ENCODE measurements at places on chromosomes 2 and 18.

DNA sequence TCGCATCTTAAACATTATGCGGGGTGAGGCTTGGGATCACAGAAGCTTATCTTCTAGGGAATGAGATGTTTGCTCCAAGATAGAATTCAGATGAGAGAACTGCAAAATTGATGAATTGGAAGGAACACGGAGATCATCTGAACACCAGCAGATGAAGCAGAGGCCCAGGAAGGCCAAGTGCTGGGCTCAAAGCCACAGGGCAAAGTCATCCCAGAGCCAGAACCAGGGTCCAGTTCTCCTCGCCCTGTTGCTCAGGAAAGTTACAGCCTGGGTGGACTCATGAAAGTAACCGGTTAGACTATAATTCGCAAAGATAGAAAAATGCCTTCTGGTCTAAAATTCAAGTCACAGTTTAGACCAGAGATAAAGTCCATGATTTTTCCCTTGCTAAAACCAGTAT is 456.1 kb upstream of the ID2 start:
- DNase-seq, result no peak

DNA sequence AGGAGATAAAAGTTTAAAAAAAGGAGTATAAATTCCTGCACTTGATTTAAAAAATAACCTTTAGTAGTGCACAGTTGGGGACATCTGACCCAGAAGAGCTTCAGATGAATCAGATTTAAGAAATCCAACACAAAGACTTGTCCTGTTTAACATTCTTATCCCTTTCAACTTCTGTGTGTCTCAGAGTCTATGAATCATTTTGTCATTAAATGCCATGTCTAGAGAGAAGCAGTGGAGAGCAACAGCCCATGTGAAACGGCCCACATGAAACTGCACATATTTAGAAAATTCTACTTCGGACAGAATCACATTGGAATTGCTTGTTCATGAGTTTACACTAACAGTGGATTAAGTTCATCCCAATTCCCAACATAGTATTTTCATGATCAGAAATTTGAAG is 278.6 kb downstream of the SLC8A1 start:
- no peak for DNase-seq

- no peak for DNase-seq
Observed at GRCh38 chr18:49061991-49062831, 111.4 kb upstream of the SMAD7 start.

- DNase-seq, result no peak
Observed at GRCh38 chr2:236503100-236503499, 66.5 kb upstream of the ACKR3 start.

DNA sequence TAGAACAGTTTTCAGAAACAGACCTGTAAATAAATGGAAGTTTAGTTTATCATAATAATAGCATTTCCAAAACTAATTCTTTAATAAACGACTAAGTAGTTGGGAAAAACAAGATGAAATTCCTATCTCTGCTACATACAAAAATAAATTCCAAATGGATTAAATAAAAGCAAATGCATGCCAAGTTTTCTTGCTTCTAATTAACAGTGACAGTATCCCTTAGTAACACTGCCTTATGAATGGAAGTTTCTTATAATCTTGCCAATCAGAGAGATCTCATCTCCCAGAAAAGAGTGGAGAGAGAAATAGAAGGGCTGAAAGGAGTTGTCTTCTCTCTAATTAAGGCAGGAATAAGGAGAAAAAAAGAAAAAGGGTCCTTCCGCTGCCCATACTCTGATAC is 133.9 kb downstream of the GFPT1 start:
- no peak for DNase-seq

DNA sequence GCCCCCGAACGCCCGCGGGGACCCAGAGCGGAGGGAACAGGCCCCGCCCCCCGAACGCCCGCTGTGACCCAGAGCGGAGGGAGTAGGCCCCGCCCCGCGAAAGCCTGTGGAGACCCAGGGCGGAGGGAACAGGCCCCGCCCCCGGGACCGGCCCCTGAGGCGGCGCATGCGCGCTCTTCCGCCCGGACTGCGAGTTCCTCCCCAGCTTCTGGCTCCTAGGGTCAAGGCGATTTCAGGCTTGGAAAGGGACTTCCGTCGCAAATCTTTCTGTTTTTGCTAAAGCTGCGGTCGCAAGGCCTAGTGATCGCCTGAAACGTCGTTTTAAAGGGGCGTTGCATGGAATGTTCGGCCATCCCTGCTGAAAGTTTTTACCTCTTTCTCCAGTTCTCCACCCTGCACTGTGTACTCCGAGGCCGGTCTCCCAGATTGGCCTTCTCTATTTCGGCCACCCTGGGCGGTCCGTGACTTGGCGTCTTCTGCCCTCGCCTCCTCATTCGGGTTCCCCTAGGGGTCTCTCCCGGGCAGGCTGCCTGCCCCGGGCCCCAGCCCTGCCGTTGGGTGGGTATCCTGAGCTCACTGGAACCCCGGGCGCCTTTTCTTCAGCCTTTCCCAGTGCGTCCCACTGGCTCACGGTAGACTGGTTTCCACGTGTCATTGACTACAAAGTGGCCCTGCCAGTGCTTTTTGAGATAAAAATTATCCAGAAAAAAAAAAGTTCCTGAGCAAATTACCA is 372 bp upstream of the WDSUB1 start:
- peak; percentile 97 for DNase-seq

- DNase-seq, result no peak
Observed at GRCh38 chr2:177359836-177360595, 32.6 kb upstream of the AGPS start.
